ENCODE measurements at places on chromosomes 1 and 21.

GRCh38 chr1:19384772-19385187, 72.7 kb downstream of the SLC66A1 start:
- DNase-seq: no peak

- DNase-seq: no peak
Observed at GRCh38 chr1:62175568-62176179, 19.0 kb upstream of the L1TD1 start.

GRCh38 chr1:193113258-193113991, 8.2 kb upstream of the GLRX2 start:
- DNase-seq: no peak

DNA sequence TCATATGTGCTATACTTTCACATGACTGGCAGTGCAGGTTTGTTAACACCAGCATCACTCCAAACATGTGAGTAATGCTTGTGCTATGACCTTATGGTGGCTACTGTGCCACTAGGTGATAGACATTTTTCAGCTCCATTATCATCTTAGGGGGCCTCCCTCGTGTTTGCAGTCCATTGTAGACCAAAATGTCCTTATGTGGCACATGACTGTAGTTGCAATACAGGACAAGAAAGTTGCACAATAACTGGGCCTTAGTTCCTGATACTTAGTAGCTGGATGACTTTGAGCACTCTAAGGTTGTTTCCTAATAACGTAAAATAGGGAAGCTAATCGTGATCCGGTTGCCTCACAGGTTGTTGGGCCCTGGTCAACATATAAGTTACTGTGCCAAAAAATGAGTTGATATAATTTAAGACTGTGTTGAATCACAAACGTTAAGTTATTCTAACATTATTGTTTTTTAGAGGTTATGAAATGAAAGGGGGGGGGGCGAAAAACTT, 511 bp upstream of the SNX27 start:
- DNase-seq: peak; percentile 93

DNA sequence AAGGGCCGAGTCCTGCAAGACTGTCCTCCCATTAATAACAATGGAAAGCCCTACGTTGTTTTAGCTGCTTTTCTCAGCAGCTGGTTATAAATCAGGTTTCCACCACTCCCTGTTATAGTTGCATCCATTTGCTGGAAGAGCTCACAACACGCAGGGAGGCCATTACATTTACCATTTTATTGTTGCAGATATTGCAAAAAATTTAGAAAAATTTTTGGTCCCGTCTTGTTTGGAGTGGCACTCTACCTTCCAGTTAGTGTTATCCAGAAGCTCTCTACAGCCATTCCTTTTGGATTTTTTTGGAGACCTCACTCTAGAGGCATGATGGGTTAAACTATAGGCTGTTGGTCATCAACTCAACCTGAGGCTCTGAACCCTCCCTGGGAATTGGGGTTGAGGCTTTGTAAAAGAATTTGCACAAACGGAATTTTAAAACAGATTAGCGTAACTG, 1532.1 kb upstream of the TPTE start:
- DNase-seq: no peak

DNA sequence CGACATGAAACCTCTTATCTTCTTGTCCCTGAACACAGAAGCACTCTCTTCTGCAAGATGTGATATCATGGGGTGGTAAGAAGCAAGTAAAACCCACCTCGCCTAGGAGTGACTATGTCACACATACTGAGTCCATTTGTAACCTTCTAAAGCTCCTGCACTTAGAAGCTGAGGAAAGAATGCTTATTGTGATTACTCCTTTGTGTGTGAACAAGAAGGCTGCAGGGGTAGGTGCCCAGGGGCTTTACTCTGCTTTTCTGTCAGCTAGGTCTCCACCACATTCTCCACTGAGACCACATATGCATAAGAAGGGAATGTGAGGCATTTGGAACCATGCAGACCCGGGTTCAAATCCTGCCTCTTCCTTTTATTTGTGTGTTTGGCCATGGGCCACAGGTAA, 144.3 kb downstream of the DMRTA2 start:
- DNase-seq: no peak

- DNase-seq: no peak
Observed at GRCh38 chr1:186076006-186076405, 299.0 kb downstream of the TPR start.

All from HL-60 (cell line).